ENCODE measurements at places on chromosomes 3 and 15.

GRCh38 chr3:189702066-189702646, 71.0 kb downstream of the TP63 start:
- DNase-seq = no peak

GRCh38 chr15:95284492-95284891, 1046.0 kb upstream of the NR2F2 start:
- no peak for DNase-seq

- no peak for DNase-seq
Measured at GRCh38 chr3:185172086-185173049, 19.5 kb upstream of the C3orf70 start.

GRCh38 chr15:63353887-63354286, 27.8 kb downstream of the CA12 start:
- no peak for DNase-seq

DNA sequence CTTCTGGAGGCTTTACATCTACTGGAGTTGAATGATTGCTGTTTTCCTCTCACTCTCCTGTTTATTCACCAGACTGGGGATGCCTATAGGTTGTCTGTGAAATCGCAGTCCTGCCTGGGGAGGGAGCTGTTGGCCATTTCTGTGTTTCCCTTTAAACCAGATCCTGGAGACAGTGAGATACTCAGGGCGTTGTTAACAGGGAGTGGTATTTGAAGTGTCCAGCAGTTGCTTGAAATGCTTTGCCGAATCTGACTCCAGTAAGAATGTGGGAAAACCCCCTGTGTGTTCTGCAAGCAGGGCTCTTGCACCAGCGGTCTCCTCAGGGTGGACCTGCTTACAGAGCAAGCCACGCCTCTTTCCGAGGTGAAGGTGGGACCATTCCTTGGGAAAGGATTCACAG, 4.3 kb upstream of the LRRK1 start:
- DNase-seq = peak; percentile 49

GRCh38 chr15:91992945-91993344, 139.4 kb downstream of the SLCO3A1 start:
- no peak for DNase-seq

DNA sequence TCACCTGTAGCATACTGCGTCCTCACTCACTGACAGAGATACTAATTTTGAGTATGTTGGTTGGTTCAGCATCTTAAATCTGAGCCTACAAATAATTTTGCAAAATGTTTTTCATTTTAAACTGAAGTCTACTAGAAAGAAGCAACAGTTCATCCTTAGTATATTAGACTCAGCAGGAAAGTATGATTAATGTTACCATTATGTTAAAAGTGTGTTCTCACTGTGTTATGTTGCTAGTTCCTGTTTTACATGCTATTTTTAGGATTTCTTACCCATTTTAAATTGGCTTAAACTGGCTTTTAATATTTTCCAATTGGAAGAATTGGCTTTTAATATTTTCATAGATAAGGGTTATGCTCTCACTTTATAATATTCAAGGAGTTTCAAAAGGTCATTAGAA, 25.7 kb downstream of the ACKR4 start:
- no peak for DNase-seq

- peak; percentile 57 for DNase-seq
Measured at GRCh38 chr15:65421360-65422215, 1.2 kb downstream of the IGDCC4 start.

DNA sequence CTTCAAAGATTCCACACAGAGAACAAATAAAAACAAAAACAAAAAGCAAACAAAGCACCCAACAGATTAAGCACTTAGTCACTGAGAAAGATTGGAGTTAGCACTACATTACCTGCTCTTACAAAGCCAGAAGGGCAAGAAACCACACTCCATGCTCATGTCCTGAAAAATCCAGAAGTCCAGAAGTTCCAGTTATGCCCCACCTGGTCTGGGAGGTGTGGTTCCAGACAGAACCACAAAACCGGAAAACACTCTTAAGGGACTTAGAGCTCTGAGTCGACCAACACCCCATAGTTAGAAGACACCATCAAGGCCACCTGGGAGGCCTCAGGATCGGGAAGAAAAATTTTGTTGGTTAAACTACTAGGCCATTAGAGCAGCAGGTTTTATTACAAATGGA, 88.9 kb downstream of the TNIK start:
- no peak for DNase-seq

DNA sequence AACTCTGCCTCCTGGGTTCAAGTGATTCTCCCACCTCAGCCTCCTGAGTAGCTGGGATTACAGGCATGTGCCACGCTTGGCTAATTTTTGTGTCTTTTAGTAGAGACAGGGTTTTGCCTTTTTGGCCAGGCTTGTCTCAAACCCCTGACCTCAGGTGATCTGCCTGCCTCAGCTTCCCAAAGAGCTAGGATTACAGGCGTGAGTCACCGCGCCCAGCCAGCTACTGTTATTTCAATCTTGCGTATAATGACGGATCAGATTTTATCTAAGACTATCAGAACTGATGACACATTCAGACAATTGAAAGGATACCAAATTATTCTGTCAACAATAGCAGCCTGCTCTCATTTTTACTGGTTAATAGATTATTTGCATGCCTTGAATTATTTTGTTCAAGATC, 612.2 kb downstream of the ZIC1 start:
- DNase-seq = no peak

DNA sequence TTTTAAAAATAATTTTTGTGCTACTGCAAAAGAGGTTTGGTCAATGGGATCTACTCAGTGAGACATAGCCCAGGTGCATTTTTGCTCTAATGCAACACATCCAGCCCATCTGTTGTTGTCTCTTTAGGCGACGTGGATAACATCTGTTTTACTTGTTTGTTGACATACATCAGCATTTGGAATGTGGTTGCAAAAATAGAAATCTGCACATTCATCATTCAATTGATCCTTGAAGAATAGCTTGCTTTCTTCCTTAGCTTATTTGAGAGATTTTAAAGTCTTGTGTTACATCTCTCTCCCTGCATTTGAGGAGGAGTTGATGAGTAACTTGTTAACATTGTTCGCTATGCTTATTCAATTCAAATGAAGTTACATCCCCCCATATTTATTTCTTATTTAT, 1202.3 kb downstream of the NSUN3 start:
- no peak for DNase-seq

GRCh38 chr15:63565536-63566186, 31.5 kb upstream of the FBXL22 start:
- DNase-seq = no peak

DNA sequence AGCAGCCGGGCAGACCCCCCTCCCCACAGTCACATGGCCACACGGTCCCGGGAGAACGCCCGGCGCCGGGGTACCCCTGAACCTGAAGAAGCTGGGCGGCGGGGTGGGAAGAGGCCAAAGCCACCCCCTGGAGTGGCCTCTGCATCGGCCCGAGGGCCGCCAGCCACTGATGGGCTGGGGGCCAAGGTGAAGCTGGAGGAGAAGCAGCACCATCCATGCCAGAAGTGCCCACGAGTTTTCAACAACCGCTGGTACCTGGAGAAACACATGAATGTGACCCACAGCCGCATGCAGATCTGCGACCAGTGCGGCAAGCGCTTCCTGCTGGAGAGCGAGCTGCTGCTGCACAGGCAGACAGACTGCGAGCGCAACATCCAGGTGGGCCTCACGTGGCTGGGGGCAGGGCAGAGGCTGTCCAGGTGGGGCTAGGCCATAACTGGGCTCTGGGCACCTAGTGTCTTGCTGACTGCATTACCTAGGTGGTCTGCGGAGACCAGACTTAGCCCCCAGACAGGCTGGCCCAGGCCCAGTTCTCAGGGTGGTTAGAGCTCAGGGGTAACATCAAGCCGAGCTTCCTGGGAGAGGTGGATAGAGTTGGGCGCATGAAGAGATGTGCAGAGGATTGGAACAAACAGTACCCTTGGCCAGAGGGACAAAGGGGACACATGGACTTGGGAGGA, 6.1 kb downstream of the ZBTB47 start:
- peak; percentile 17 for DNase-seq

DNA sequence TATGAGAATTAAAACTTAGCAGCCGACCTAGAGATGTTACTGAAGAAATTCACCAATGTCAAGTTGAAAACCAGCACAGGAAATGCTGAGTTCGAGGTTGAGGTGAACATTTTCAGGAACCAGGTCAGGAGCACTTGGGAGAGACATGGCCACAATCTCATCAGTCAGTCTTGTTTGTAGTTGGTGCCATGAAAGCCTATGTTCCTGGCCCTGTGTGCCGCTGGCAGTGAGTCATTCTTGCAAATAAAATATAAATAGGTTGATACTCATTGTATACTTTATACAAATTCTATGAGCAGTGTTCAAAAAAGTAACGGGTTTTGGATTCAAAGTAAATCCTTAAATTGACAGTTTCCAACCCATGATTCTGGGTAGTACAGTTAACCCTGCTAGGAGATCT, 1.5 kb upstream of the FSIP1 start:
- DNase-seq = no peak

- no peak for DNase-seq
Measured at GRCh38 chr3:81291586-81291985, 469.9 kb downstream of the GBE1 start.

DNA sequence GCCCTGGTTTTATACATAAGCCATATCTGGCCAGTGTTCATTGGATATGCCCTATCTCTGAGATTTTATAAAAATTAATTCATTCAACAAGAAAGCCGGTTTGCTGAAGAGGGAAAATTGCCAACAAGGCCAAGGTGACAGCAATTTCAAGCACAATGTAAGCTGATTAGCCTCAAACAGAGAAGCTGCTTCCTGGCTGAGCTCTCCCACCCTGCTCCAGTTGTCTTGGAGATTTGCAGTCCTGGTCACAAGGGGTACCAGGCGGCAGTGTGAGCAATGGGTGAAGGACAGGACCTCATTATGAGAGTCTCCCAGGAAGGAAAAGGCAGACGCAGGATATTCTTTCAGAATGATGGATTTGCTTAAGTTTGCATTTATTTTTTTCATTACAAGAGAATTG, 5.4 kb upstream of the THSD4 start:
- no peak for DNase-seq

GRCh38 chr3:195240939-195241338, 30.0 kb downstream of the XXYLT1 start:
- DNase-seq = no peak

DNA sequence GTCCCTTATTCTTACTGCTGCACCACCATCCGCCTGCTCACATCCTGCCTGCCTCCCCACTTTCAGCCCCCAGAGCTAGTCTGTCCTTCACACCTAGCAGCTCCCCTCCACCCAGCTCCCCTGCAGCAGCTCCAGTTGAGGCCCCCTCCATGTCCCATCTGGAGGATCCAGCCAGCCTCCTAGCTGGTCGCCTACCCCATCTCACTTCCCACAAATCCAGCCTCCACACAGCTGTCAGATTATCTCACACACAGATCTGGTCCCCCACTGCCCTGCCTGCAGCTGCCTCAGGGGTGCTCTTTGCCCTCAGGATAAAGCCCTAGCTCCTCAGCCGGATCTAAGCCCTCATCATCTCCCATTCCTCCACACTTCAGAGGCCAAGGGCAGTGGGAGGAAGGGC, 8.8 kb upstream of the SEMA7A start:
- DNase-seq = no peak

GRCh38 chr3:5428607-5429516, 241.4 kb downstream of the EDEM1 start:
- DNase-seq = no peak

DNA sequence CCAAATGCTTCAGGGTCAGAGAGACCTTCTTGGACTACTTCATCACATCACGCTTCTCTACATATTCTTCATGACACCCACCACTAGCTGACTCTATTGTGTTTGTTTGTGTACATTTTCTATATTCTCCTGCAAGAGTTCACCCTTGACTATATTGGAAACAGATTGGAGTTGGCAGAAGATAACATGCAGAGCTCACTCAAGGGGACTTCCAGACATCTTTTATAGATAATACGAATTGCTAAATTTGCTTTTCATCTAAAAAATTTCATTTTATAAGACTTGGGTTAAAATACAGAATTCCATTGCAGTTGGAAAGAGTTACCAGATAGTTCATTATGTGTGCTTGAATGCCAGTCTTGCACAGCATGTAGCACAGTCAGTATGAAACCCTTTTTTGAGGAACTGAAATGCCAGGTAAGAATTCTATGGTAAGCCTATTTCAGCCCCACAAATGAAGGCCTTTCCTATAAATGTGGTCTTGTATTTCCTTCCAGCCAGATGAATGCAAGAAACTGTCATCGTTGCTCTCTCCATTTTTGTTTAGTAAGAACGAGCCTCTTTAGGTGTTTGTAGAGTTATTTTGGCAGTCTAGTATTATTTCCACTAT, 177.6 kb downstream of the GHSR start:
- DNase-seq = no peak

GRCh38 chr3:9862391-9863057, 17.5 kb downstream of the CIDEC start:
- peak; percentile 99 for DNase-seq

DNA sequence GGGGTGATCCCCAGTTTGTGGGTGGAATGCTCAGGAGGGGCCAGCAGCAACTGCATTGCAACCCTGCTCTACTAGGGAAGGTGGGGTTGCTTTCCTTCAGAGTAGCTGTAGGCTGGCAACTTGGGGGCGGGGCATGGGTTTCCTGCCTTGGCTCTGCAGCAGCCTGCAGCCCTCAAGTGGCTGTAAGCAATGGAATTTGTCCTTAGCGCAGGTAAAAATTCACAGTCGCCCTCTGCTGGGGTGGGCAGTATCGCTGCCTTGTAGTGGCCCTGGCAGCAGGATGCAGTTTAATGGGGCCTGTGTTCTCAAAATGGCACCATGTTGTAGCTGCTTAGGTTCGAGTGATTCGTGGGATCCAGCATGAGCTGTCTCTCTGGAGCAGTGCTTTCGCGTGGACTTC, 29.8 kb downstream of the STT3B start:
- no peak for DNase-seq

DNA sequence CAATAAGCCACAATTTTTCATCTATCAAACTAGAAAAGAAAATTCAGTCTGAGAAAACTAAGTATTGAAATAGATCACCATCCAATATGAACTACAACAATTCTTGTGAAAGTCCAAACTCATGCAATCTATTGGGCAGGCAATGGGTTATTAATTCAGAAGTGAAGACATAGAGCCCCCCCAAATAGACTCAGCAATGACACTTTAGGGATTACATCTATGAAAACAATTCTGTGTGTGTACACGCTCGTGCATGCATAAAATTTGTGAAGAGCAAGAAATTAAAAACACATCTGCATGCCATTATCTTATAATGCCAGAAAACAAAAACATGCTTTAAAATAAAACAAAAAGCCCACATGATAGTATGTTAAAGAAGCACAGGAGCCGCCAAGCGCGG, 151.3 kb downstream of the NR1I2 start:
- DNase-seq = no peak

GRCh38 chr3:28150465-28151206, 90.8 kb upstream of the CMC1 start:
- DNase-seq = no peak

Data from HuH-7 (cell line).